Stimulated activated CD4-positive, alpha-beta T cell treated with anti-CD3 and anti-CD28 coated beads, Interleukin-2, amount 100 ng/mL, for 24 hours (primary cell): ENCODE measurements at places on chromosomes 16 and 17.

GRCh38 chr16:10256784-10257641 lies 74.8 kb upstream of the GRIN2A start:
- DNase-seq: peak; percentile 52

DNA sequence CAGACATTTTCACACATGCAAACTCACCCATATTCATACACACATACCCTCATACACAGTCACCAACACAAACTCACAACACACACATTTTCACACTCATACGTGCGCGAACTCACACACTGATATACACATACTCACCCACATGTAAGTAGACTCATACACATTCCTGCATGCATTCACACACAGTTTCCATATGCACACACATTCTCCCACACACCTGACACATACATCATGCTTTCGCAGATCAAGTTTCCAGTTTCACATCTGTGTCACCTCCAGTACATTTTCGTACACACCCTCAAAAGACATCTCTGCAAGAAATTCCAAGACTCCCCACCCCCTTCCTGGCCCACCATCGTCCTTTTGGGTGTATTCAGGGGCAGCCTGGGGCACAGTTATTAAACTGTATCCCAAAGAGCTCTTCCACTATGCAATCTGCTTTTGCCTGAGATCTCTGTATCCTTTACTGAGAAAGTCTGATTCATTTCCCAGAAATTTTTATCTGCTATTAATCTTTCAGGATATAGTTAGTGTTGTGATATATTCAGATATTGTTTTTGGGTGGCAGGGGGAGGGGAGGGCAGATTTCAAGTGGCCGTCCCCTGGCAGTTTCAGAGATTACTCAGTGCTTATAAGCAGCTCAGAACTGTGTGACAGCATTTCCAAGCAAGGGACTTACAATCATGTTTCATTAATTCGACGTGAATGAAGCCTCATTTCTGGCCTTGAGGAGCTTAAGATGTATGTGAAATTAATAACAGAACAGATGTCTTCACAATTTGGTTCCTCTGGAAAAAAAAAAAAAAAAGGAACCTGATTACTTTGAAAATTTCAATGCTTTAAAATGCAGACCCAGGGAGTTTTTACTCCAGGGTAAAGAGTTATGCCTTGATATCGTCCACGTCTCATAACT lies 35.3 kb upstream of the MMP2 start:
- no peak for DNase-seq

- no peak for DNase-seq
Observed at GRCh38 chr16:87172632-87173031, 144.6 kb downstream of the C16orf95 start.

DNA sequence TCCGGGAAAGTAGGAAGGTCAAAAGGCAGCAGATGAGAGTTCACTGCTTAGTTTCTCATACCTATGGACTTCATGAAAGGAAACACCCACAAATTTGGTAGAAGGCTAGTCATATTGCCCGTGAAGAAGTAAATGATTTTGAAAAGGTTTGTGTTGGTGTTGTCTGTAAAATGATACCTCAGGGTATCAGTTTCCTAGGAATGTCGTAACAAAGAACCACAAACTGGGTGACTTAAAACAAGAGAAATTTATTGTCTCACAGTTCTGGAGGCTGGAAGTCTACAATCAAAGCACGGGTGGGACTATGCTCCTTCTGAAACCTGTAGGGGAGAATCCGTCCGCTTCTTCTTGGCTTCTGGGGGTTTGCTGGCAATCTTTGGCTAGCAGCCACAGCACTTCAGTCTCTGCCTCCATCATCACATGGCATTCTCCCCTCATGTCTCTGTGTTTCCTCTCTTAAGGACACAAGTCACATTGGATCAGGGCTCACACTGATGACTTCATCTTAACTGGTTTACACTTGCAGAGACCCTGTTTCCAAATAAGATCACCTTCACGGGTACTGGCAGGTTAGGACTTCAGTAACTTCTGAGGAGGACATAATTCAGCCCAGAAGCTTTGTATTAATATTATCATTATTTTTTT lies 2.0 kb upstream of the NAE1 start:
- DNase-seq: no peak

- DNase-seq: no peak
Observed at GRCh38 chr16:68339214-68339613, 28.4 kb downstream of the PRMT7 start.

DNA sequence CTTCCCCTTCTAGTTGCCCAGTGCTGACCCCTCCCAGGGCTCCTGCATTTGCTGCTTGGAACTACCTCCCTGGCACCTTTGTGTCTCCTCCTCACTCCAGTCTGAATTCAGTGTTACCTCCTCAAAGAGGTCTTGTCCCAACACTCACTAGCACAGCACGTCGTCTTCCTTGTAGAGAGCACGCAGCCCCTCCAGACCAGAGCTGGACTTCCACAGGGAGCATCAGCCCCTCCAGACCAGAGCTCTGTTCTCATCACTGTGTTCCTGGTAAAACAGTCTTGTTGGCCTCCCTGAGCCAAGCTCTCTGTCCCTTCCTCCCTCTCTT lies 27.8 kb upstream of the MGAT5B start:
- DNase-seq: no peak

GRCh38 chr17:1735834-1736347 lies 6.8 kb upstream of the SERPINF2 start:
- no peak for DNase-seq

- no peak for DNase-seq
Observed at GRCh38 chr17:8222380-8222629, 11.9 kb upstream of the AURKB start.

DNA sequence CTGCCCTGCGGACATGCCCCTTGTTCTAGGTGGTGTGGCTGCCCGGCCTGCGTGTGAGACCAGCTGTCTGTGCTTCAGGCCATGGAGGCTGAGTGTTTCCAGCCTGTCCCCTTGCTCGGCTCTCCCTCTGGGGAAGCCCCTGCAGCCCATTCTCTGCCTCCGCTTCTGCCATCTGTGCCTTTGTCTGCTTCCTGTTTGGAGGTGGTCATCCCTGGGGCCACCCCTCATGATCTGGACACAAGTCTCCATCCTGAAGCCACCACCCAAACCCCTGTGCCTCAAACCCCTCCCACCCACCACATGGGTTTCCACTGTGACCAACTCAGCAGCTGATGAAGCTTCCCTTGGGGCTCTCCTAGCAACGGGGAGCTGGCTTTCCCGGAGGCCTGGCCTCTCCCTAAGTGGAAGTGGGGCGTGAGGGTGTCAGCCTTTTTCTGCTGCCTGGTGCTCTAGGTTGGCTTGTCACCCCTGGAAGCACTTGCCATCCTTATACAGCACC lies 184.9 kb downstream of the SEC14L1 start:
- no peak for DNase-seq

DNA sequence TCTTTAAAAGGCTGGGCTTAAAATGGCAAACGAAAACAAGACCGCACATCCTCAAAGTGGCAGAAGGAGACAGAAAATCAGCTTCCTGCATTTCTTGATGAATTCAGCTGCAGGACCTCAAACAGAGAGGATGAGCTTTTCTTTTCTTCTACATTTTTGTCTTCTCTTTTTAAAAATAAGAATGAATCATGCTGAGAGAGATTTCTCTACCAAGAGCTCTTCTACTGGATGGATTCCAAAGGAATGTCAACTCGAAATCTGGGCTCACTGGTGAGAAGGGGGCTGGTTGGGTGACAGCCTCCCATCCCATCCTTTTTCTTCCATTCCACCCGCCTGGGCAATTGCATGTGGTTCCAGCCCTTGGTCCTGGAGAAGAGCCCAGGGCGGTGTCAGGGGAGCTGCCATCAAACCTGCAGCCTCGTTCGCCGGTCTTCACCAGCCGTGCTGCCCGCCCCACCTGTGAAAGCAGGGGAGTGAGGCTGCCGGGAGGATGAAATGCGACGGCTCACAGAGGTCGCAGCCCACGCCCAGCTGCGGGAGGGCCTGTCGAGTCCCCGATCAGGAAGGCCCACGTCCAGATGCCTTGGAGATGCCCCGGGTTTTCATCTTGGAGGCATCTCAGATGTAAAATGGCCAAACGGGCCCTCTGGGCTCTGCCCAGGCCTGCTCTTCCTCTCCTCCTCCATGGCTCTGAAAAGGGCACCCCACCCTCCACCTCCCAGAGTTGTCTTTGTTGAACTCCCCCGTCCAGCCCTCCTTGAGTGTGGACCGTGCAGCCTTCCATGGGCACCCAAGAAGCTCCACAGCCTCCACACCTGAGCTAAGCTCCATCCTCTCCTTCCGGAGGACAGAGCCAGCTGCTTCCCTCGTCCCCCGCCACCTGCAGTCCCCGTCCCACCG lies 121.9 kb downstream of the FOXL1 start:
- DNase-seq: no peak

DNA sequence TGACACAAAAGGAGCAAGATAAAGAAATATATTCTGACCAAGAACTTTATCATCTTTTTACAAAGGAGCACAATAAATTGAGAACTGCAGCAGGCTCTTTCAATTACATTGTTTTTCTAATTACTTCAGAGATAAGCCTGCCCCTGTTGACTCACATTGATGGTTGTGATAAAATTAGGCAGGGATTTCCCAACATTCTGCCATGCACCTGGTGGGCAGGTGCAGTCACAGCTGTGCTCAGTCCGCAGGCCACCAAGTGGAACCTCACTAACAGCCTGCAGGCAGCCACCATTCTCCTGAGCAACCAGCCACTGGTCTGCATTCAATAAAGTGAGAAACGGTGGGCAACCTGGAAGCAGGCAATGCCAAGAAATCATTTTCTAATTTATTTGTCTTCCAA lies 5.1 kb downstream of the FANCA start:
- DNase-seq: no peak

- DNase-seq: no peak
Observed at GRCh38 chr17:30000755-30001257, 59.4 kb downstream of the EFCAB5 start.

GRCh38 chr17:77320485-77321256 lies 179.9 kb downstream of the SEC14L1 start:
- DNase-seq: no peak

DNA sequence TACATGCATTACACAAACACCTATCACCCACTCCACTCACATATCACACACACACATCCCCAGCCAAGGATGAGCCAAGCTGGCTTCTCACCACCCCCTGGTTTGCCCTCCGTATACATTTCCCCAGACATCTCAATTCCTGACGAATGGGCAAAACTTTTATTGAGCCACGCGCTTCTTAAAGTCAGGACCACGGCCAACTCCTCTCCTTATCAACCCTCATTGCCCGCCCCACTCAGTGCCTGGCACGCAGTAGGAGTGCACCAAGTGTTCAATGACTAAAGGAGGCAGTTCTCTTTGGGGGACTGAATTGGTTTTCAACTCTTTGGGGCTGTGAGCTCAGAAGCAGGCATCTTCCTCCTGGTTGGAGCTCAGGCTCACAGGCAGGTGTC lies 22.5 kb upstream of the C16orf78 start:
- no peak for DNase-seq

DNA sequence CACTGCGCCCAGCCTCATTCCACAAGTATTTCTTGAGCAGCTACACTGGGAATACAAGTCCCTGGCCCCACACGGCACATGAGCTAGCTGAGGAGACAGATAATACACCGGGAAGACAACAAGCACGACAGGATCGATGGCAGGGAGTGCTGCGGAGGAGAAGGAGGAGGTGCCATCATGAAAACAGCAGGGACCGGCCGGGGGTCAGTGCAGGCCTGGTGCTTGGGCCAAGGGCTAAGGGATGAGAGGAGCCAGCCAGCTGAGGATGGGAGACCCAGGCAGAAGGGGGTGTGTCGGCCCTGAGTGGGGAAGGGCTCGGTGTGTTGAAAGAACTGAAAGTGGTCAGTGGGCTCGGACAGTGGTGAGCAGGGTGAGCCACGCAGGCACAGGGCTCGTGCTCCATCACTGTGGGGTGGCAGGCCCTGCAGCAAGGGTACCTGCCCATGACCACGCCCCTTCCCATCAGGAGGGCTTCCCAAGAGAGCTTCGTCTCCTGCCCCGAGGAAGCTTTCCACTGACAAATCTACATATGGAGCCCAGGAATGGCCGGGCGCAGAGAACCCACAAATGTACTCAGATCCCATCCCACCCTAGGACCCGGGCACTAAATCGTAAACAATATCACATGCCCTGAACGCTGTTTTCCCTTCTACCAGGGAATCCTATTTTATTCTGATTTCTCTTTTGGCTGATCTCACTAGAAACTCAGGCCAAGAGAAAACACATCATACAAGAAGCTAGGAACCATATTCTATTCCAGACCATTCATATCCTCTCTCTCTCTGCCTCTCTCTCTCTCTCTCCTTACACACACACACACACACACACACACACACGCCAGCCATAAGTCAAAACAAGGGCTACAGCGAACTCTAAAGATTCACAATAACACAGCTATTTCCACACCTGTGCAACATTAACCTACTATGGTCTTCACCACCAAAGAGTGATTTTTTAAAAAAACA lies 50.7 kb upstream of the TNRC6C start:
- no peak for DNase-seq

- DNase-seq: no peak
Observed at GRCh38 chr16:48492133-48492532, 106.9 kb upstream of the SIAH1 start.
